ENCODE measurements at places on chromosomes 16 and 17. TPM values are rescaled to one million over a fixed set of nuclear protein-coding genes. Genes with fewer than 3 reads are reported as not detected.

Gene CNTNAP1
- 5.5 TPM for total RNA-seq

Gene SLC5A11
- total RNA-seq = 0.66 TPM

Gene NKD1
- total RNA-seq = 0.12 TPM

Gene TNP2
- not detected for total RNA-seq

Gene OR1F1
- total RNA-seq = not detected

Gene BICDL2
- total RNA-seq = not detected

Gene MPP3
- 18.7 TPM for total RNA-seq

Gene TNFSF13
- 1.9 TPM for total RNA-seq

Gene CD300LF
- not detected for total RNA-seq

Gene CYGB
- total RNA-seq = 1.9 TPM

Gene CLEC3A
- total RNA-seq = not detected

Gene SLC35G6
- total RNA-seq = not detected

Gene NLRC5
- total RNA-seq = 6.2 TPM

Gene TRIM47
- 184 TPM for total RNA-seq

Gene SPECC1
- 48.0 TPM for total RNA-seq

Gene TMEM220
- 3.3 TPM for total RNA-seq

Gene RAD51C
- 62.4 TPM for total RNA-seq

Gene PIRT
- total RNA-seq = not detected

Gene CES1
- 33.1 TPM for total RNA-seq

Gene CWC25
- 20.2 TPM for total RNA-seq

Gene TOX3
- 0.20 TPM for total RNA-seq

Gene FBXL19
- total RNA-seq = 19.5 TPM

Gene TMEM256
- 181 TPM for total RNA-seq

Gene ARHGAP44
- 3.1 TPM for total RNA-seq

Gene TPPP3
- total RNA-seq = 11.2 TPM

Gene TLCD2
- 1.0 TPM for total RNA-seq

Gene ITGAD
- not detected for total RNA-seq

Gene CTRB2
- total RNA-seq = not detected

Gene C16orf74
- total RNA-seq = 16.3 TPM

Gene RTN4RL1
- 2.7 TPM for total RNA-seq

Gene GAS7
- total RNA-seq = 0.33 TPM

Gene MEOX1
- not detected for total RNA-seq

Gene CORO6
- 6.8 TPM for total RNA-seq

Gene TP53TG3
- total RNA-seq = 0.57 TPM

Gene CCL8
- total RNA-seq = not detected

Gene TMEM88
- total RNA-seq = 0.69 TPM

Gene CES3
- total RNA-seq = 2.0 TPM

Gene VWA3A
- total RNA-seq = 0.08 TPM

Gene PLD6
- 6.5 TPM for total RNA-seq

Gene PIK3R6
- not detected for total RNA-seq

Gene SUPT4H1
- total RNA-seq = 176 TPM

Gene DCAF7
- 61.0 TPM for total RNA-seq

Gene WFIKKN2
- total RNA-seq = 0.03 TPM

Gene SOX8
- 1.5 TPM for total RNA-seq

Gene NPB
- total RNA-seq = 1.0 TPM

Gene SEC14L5
- 0.12 TPM for total RNA-seq

Gene GDPD3
- 2.2 TPM for total RNA-seq

Gene NPIPA5
- total RNA-seq = 5.5 TPM

Gene ELMO3
- 0.81 TPM for total RNA-seq

Gene STAC2
- 0.14 TPM for total RNA-seq

Gene SYNGR2
- 197 TPM for total RNA-seq

Gene PCGF2
- total RNA-seq = 58.7 TPM

Data from A549 treated with CpdA at 1 μM for 4 hours (cell line).